ENCODE measurements at places on chromosomes 5 and 9. TPM values are rescaled to one million over a fixed set of nuclear protein-coding genes. Genes with fewer than 3 reads are reported as not detected.

GRCh38 chr5:41925555-41925951, 472 bp downstream of the FBXO4 start:
- H3K4me1 ChIP-seq, result peaks cover 25% of the 10 kb centered on the region
- H3K36me3 ChIP-seq, result peaks cover 20% of the 10 kb centered on the region
- peak; percentile 27 for DNase-seq
- H3K27me3 ChIP-seq, result no peaks in the 10 kb centered on the region

DNA sequence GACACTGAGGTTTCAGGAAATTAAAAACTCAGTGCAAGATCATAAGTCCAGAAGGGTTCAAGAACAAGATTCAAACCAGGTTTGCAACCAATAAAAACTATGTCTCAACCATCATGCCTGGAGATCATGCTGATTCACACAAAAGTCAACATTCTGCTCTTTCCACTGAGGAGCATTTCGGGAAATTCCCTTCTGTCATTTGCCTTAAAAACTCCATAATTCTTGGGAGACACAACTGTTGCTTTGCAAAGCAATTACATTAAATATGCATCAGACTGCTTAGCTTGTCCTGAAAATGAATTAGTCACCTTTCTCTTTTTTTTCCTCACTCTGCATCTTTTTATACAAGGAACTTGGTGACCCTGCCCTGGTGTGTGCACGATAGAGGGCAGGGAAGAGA, 275.9 kb upstream of the ZNF462 start:
- DNase-seq, result no peak
- H3K4me1 ChIP-seq, result no peaks in the 10 kb centered on the region
- H3K27me3 ChIP-seq, result no peaks in the 10 kb centered on the region
- H3K27ac ChIP-seq, result no peak overlapping the region
- no peaks in the 10 kb centered on the region for H3K36me3 ChIP-seq
- H3K4me3 ChIP-seq, result no peak overlapping the region

PCDHB14 gene
- total RNA-seq, result not detected

DNA sequence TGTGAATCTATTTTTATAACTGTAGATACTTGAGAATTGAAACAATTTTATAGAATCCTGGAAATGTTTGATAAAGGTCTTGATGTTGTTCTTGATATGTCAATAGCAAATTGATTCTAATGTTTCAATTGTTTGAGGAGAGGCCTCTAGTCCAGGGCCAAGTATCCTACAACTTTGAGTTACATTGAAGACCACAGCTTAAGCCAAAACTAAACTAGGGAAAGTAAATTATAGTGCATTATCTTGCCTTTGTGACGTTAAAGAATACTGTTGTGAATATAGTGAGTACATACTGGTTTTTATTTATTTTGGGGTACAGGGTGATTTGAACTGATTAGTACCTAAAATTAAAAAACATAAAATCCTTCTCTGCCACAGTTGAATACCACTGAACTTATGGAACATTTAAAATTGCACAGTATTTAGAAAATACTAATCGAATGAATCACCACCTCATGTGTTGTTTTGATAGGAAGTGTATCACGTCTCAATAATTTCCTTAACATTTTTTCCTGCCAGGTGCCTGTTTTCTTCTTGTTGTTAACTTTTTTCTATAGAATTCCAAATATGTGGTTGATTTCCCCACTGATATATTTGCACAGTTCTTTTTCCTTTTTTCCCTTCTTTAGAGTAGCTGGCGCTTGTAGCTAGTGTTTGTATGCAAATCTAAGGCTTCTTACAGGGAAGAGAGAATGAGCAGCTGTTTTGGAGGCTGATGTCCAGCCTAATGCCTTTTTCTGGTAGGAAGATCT, 12.5 kb downstream of the ARHGEF28 start:
- H3K36me3 ChIP-seq, result no peaks in the 10 kb centered on the region
- H3K27me3 ChIP-seq, result peaks cover 41% of the 10 kb centered on the region
- no peak overlapping the region for H3K27ac ChIP-seq
- DNase-seq, result no peak
- H3K4me3 ChIP-seq, result no peak overlapping the region

- H3K27ac ChIP-seq, result no peak overlapping the region
- no peaks in the 10 kb centered on the region for H3K4me1 ChIP-seq
- H3K27me3 ChIP-seq, result no peaks in the 10 kb centered on the region
These were observed 373.6 kb upstream of the ZNF608 start for GRCh38 chr5:125120012-125120411.

GRCh38 chr5:97019435-97020117, 83.7 kb downstream of the LNPEP start:
- peaks cover 32% of the 10 kb centered on the region for H3K4me1 ChIP-seq
- no peak overlapping the region for H3K27ac ChIP-seq
- no peaks in the 10 kb centered on the region for H3K27me3 ChIP-seq
- DNase-seq, result no peak

GARIN3 gene
- total RNA-seq, result not detected

FAM114A2 gene
- total RNA-seq, result 19.1 TPM

DNA sequence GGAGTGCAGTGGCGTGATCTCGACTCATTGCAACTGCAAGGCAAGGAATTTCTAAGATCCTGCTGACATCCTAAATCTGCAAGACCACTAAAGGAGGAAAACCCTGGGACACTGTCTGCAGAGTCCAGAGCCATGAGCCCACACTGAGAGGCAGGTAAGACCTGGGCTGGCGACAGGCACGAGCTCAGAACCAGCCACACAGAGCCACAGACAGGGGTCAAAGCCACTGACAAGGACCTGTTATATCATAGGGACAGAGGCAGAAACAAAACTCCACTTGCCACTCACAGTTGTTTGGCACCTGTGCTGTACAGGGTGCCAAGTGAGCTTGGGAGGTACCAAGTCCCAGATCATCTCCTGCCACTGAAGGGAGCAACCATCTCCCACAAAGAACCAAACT, 34.2 kb downstream of the IPPK start:
- peaks cover 22% of the 10 kb centered on the region for H3K36me3 ChIP-seq
- H3K27ac ChIP-seq, result no peak overlapping the region
- no peaks in the 10 kb centered on the region for H3K27me3 ChIP-seq
- no peak overlapping the region for H3K4me3 ChIP-seq
- DNase-seq, result no peak
- H3K4me1 ChIP-seq, result peaks cover 7% of the 10 kb centered on the region

GRCh38 chr5:119200795-119201194, 129.9 kb downstream of the DMXL1 start:
- no peaks in the 10 kb centered on the region for H3K4me1 ChIP-seq
- H3K36me3 ChIP-seq, result peaks cover 58% of the 10 kb centered on the region
- no peak overlapping the region for H3K27ac ChIP-seq

- H3K27me3 ChIP-seq, result no peaks in the 10 kb centered on the region
- H3K4me1 ChIP-seq, result no peaks in the 10 kb centered on the region
- H3K36me3 ChIP-seq, result no peaks in the 10 kb centered on the region
- H3K4me3 ChIP-seq, result no peak overlapping the region
These were observed 86.3 kb upstream of the IRX1 start for GRCh38 chr5:3509290-3509689.

- no peaks in the 10 kb centered on the region for H3K4me1 ChIP-seq
- no peaks in the 10 kb centered on the region for H3K36me3 ChIP-seq
- H3K27me3 ChIP-seq, result peaks cover 6% of the 10 kb centered on the region
- DNase-seq, result no peak
These were observed 109.3 kb downstream of the TARS1 start for GRCh38 chr5:33549982-33550567.

SLC36A3 gene
- not detected for total RNA-seq

- no peaks in the 10 kb centered on the region for H3K27me3 ChIP-seq
- DNase-seq, result no peak
- H3K36me3 ChIP-seq, result no peaks in the 10 kb centered on the region
- no peak overlapping the region for H3K27ac ChIP-seq
- H3K4me3 ChIP-seq, result no peak overlapping the region
These were observed 222.2 kb downstream of the LURAP1L start for GRCh38 chr9:12997009-12997408.

DNA sequence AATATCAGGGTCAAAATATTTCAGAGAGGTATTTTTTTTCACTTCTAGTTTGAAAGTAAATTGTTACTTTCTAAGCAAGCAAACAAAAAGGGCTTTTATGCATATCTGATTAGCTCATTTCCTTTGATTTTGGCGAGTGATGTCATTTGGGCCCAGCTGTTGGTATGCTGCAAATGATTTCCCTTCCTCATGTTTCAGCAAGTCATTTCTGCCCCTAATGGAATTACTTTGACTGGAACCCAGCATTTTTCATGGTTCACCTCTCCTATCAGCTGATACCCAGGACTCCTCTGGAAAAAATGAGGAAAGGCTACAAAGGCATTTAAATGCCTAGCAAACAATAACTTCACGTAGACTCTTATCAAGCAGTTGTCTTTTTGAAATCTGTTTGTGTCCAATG, 500.6 kb downstream of the EBF1 start:
- no peaks in the 10 kb centered on the region for H3K4me1 ChIP-seq
- H3K27me3 ChIP-seq, result no peaks in the 10 kb centered on the region
- H3K4me3 ChIP-seq, result no peak overlapping the region
- DNase-seq, result no peak
- H3K27ac ChIP-seq, result no peak overlapping the region
- no peaks in the 10 kb centered on the region for H3K36me3 ChIP-seq

EFNA5 gene
- total RNA-seq, result not detected

- H3K4me1 ChIP-seq, result peaks cover 1% of the 10 kb centered on the region
- no peak overlapping the region for H3K27ac ChIP-seq
- no peak for DNase-seq
- H3K4me3 ChIP-seq, result no peak overlapping the region
- peaks cover 12% of the 10 kb centered on the region for H3K27me3 ChIP-seq
- H3K36me3 ChIP-seq, result no peaks in the 10 kb centered on the region
These were observed 9.9 kb upstream of the FBP1 start for GRCh38 chr9:94649100-94649819.

DNA sequence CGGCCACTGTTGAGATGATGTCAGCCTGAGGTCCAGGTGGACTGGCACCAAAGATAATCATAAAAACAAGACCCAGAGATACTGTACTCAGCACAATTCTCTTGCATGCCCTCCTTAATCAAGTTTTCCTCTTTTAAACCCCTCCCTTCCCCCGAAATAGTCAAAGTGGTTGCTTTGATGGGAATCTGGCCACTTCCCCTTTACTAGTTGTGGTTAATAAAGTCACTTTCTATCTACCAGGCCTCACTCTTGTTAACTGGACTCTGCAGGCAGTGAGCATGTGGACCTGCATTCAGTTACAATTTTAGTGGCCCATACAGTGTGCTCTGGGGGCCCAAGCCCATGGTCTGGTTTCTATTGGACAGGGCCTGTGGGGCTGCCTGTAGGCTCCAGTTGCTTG, 17.5 kb downstream of the FBP2 start:
- DNase-seq, result no peak
- H3K27me3 ChIP-seq, result peaks cover 17% of the 10 kb centered on the region
- no peak overlapping the region for H3K27ac ChIP-seq
- H3K4me1 ChIP-seq, result peaks cover 4% of the 10 kb centered on the region
- H3K4me3 ChIP-seq, result no peak overlapping the region
- H3K36me3 ChIP-seq, result no peaks in the 10 kb centered on the region

DNA sequence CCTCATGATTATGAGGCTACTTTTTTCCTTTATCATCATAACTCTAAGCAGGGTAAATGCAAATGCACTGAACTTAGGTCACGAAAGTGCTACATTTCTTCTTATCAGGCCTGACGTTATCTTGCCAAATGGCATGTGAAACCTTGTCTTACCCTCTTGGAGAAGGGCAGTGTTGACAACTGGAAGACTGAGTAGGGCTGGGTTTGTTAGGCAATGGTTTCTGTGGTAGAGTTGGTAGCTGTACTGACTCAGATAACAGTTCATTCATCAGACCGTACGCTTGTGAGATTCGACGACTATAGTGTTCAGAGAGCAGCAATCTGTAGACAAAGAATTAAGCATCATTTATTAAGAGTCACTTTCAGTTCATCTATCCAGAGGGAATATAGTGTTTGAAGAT, 127.7 kb downstream of the CPLANE1 start:
- no peak overlapping the region for H3K4me3 ChIP-seq
- H3K27me3 ChIP-seq, result no peaks in the 10 kb centered on the region
- H3K27ac ChIP-seq, result no peak overlapping the region

DNA sequence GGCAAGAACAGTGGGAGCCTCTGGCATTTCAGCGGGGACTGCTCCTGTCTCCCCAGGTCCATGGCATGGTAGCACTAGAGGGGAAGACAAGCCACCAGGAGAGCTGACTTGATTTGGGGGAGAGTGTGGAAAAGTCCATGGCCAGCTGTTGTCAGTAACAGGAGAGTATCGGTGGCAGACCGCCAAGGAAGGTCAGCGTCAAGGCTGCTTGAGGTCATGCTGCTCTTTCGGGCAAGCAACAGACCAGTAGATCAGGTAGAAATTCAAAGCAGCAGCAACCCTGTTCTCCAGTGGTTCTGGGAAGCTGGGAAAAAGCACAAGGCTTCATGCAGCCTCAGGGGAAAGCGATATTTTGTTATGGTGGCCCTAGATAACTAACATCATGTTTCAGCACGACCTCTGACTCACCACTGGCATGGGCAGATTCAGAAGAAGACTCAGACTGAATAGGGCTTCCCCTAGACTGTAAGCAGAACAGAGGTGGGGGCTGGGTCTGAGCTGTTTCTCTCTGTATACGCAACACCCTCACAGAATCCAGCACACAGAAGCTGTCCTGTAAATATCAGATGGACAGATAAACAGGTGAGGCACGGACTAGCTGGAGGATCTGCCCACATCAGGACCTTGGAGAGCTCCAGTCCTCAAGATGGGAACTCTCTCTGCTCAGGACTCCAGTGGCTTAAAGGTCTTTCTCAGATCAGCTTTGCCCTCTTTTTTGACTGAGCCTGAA, 35.2 kb upstream of the PLEKHG4B start:
- H3K27me3 ChIP-seq, result peaks cover 20% of the 10 kb centered on the region
- peaks cover 3% of the 10 kb centered on the region for H3K4me1 ChIP-seq
- H3K4me3 ChIP-seq, result no peak overlapping the region

DNA sequence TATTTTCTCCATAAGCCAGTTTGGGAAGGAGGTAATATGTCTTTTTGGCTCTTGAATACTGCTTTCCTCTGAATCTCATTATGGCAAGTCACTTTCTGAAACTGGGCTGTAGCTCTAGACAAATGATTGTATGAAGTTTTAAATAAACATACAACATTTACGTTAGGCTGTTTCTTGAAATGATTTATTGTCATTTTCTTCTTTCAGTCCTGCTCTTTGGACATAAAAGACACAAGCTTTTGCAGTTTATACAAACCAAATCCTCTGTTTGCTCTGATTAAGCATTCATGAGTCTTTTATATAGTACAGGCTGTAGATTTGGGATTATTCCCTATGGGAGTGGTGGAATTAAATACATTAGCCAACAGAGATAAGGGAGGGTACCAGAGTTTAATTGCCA, 139.7 kb downstream of the CEP120 start:
- H3K36me3 ChIP-seq, result no peaks in the 10 kb centered on the region
- no peak overlapping the region for H3K27ac ChIP-seq
- DNase-seq, result no peak
- H3K27me3 ChIP-seq, result peaks cover 46% of the 10 kb centered on the region
- H3K4me3 ChIP-seq, result no peak overlapping the region

All from activated CD4-positive, alpha-beta T cell treated with anti-CD3 and anti-CD28 coated beads, Interleukin-2, amount 10 ng/mL, durations not matched to agents 7 days and 5 days (primary cell).